ENCODE measurements at places on chromosomes 1 and 21.

- no peak for DNase-seq
Measured at GRCh38 chr1:55980582-55980981, 598.8 kb downstream of the PLPP3 start.

DNA sequence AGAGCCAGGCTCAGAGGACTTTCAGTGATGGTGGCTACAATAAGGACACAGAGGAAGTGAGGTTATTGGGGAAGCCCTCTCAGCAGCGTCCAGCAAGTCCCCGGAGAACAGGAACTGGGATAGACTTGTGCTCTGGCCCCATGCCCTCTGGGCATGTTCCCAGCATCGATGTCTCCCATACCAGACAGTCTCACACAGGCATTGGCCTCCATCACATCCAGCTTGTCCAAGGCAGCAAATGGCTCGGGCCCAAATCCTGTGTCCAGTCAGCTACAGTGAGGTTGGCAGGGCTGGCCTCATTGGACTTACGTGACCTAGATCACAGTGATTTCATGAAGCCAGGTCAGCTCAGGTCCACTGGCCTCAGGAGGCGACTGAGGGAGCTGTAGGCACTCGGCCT lies 19.6 kb upstream of the TMEM54 start:
- no peak for DNase-seq

GRCh38 chr21:45085700-45086099 lies 11.3 kb downstream of the ADARB1 start:
- no peak for DNase-seq

GRCh38 chr1:67256291-67257172 lies 51.1 kb upstream of the IL12RB2 start:
- no peak for DNase-seq

- no peak for DNase-seq
Measured at GRCh38 chr1:116189481-116189880, 78.3 kb downstream of the MAB21L3 start.
